ENCODE measurements at places on chromosomes 3 and 15.
A peak's percentile ranks its signal among the peaks of the same experiment; 100 is the strongest.

- no peak for DNase-seq
Measured at GRCh38 chr15:54772663-54773062, 424.1 kb downstream of the RSL24D1 start.

GRCh38 chr15:94858449-94858848 lies 627.1 kb downstream of the MCTP2 start:
- no peak for DNase-seq

DNA sequence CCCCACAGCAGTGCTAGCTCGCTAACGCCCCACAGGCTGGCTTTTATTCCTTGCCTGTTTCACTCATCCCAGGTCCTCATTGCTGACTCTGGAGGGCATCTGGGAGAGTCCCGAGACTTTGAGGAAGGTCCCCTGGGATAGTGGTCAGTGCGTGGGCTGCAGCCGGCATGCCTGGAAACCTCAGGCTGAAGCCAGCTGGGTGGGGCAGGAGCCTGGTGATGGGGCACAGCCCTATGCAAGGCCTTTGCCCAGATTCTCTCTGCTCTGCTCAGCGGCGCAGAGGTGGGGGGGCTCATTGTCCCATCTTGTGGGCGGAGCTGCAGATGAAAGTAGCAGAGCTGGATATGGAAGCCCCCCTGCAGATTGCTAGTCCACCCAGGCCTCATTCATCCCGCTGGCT lies 55.7 kb upstream of the SMAD6 start:
- no peak for DNase-seq

DNA sequence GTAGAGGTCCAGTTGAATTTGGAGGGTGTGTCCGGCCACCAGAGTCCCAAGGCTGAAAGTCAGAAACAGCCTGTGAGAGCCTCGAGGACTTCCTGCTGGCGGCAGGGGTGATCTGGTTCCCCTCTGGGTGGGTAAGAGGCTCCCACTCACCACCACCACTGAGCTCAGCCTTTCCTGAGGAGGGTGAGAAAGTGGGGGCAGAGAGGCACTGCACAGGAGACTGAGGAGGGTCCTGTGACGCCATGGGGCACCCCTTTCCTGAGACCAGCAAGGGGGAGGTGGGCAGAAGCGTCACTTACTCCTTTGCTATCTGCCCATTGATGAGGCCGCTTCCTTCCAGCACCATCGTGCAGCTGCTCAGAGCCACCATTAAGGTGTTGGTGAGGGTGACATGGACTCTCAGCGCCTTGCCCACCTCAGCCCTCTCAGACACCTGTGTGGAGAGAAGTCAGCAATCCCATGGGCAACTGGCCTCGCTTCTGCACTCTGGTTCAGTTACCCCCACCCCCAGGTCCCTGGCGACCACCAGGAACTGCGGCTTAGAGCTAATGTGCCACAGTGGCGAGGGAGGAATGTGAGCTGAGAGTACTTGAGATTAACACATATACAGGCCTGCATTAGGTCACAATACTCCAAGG lies 10.0 kb upstream of the TGM5 start:
- no peak for DNase-seq

DNA sequence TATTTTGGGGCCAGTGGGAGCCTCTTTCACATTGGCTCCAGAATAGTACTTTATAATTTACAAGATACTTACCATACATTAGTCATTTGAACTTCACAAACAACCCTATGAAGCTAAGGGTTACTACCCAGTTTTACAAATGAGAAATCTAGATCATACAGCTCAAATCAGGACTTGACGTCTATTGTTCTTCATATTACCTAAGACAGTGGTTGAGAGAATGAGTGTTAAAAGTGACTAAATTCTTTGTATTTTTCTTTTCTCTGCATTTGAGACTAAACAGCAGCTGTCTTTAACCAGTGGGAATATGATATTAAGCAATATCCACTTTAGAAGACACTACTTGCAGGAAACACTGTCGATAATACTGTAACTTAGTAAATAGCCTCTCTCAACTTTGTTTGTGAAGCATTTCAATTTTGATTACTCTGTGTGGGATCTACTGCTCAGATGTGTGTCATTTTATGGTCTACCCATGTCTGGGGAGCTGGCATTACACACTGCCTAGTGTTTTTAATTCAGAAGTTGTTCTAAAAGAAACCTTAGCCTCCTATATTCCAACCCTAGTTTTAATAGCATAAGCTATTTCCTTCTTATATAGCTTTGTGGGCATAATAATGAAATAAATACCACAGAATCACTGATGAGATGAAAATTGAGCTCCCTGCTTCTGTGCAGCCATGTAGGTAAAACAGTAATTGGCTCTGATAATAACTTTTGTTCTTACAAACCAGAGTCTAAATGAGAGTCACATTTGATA lies 45.9 kb downstream of the IQCH start:
- DNase-seq = no peak

GRCh38 chr3:184636741-184637316 lies 75.0 kb downstream of the MAGEF1 start:
- peak; percentile 48 for DNase-seq

DNA sequence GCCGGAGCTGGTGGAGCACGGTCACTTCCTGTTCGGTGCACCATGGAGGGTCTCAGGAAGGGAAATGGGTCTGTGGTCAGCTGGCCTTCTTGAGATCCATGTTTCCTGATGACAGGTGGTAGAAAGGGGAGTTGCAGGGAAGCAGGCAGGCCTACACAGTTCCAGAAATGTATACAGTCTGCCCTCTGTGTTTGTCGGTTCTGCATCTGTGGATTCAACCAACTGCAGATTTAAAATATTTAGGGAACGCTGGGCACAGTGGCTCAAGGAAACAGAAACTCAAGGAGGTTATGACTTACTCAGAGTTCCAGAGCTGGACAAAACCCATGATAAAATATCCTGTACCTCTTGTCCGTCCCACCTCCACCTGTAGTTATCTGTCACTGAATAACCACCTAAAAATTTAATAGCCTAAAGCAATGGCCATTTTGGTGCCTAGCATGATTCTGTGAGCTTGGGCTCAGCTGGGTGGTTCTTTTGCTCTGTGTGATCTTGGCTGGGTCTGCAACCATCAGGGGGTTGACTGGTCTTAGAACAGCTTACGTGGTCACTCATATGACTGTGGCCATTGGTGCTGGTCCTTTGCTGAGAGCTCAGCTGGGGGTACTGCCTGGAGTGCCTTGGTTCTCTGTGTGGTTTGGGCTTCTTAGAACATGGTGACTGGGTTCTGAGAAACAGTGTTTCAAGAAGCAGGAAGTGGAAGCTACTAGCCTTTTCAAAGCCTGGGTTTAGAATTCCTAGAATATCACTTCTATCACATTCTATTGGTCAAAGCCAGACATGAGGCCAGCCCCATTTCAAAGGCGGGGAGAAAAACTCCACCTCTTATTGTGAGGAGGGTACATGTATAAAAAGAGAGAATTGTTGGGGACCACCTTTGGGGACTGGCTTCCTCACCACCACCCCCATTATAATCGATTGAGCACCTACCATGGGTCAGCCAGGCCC lies 239.7 kb upstream of the BHLHE40 start:
- no peak for DNase-seq

DNA sequence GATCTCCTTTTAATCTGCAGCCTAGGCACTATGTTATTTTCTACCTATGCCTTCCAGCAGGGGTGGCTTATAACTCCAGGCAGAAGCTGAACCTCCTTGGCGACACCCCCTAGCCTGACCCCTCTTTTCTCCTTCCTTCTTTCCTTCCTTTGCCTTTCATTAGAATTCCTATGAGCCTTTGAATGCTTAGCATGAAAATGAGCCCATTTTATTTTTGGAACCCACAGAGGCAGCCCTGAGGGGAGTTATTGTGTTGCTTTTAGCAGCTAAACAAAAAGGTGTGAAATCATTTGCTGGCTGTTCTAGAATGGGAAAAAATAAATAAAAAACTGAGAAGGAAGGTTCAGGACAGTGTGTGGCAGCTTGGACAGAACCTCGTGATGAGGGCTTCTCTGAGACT lies 164.6 kb upstream of the ICE2 start:
- no peak for DNase-seq

DNA sequence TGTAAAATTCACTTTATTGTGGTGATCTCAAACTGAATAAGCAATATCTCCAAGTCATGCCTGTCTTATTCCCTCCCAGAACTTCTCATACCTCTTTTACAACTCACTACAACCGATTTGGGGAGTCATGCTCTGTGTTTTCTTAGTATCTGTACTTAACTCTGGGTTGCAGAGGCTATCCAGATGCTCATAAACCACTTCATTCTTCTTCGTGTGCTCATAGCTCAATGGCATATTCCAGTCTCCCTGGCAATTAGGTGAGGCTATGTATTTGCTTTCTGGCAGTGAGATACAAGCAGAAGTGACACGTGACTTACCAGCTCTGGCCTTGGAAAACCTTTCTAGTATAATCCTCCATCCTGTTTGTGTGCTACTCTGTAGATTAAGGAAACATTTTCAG lies 360.9 kb downstream of the ZNF385D start:
- DNase-seq = no peak

DNA sequence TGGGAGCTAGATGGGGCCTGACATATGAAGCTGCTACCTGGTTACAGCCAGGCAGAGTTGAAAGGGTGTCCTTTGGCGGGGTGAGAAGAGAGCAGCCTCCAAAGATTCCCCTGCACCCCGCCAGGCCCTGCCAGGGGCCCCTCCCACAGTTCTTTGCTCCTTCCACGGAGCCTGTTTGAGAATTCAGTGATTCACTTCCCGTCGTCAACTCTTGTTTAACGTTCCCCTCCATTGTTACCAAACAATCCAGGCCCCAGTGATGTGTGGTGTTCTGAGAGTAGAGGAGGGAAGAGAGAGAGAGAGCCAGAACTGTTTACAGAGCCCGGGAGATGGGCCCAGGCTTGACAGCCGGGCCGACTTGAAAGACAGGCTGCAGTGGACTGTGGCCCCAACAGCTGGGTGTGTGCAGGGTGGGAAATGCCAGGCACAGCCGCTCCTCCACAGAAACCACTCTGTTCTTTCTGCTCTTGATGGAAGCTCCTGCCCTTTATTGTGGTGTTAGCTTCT lies 81.5 kb downstream of the SMAD3 start:
- no peak for DNase-seq

DNA sequence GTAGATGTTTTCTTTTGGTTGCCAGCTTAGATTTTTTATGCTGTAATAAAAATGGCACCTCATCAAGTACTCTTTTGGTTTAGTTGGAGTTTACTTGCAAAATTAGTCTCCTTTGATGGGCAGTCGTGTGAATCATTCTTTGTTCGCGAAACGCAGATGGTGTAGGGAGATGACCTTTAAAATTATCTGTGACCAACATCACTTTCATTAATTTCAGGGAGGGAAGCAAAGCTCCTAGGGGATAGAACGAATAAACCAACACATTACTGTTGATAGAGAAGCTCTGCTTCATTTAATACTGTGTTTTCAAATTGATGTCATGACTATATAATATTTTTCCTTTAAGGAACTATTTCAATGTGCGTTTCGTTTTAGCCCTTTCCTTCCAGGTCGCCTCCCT lies 67.4 kb downstream of the USP13 start:
- DNase-seq = no peak

Measured in neural crest cell (in vitro differentiated cells).